ENCODE measurements at places on chromosomes 11 and 22.
A peak's percentile ranks its signal among the peaks of the same experiment; 100 is the strongest.

- no peak for DNase-seq
Measured at GRCh38 chr11:122750049-122750448, 88.3 kb upstream of the CRTAM start.

- no peak for DNase-seq
Measured at GRCh38 chr11:119144825-119145486, 3.9 kb upstream of the ABCG4 start.

DNA sequence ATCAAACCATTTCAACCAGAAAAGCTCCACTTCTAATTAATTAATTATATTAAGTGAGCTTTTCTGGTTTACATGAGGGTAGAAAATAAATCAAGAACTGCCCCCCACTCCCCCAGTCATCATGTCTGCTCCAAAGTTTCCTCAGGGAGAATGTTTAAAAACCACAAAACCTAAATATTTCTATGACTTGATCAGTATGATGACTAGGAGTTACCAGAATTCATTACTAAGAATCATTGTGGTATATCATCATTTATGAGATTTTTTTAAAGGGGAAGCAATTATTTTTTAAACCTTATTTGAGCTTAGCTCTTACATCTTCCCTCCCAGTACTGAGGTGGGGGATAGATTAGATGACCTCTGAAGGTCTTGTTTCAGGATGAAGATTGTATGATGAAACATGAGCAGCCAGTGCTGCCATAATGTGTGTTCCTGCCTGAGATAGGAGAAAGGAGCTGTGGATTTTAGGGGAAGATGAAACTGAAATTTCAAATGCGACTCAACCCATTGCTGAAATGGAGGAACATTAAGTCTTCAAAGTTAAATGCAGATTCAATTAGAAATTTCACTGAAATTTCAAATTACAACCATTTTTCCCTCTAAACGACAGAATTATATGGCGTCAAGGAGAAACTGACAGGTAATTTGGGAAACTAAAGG lies 401.3 kb upstream of the CADM1 start:
- no peak for DNase-seq

- DNase-seq, result no peak
Measured at GRCh38 chr11:64498136-64498535, 92.9 kb upstream of the SLC22A12 start.

- no peak for DNase-seq
Measured at GRCh38 chr11:101955278-101955677, 39.0 kb upstream of the ANGPTL5 start.

DNA sequence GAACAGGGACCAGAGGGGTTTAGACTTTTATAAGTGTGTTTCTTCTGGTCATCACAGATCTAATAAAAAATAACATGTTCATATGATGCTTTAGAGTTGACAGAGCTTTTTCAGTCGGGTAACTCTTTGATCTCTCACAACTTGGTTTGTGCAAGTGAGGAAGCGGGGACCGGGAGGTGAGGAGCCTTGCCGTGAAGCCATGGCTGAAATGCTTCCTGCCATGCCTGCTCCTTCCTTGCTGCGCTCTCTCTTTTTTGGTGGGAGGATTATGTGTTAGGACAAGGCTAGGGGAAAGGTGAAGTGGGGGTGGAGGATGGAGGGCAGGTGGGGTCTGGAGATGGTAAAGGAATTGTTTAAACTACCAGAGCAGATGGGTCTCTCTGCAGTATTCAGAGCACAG lies 23.8 kb downstream of the TEAD1 start:
- DNase-seq, result no peak

DNA sequence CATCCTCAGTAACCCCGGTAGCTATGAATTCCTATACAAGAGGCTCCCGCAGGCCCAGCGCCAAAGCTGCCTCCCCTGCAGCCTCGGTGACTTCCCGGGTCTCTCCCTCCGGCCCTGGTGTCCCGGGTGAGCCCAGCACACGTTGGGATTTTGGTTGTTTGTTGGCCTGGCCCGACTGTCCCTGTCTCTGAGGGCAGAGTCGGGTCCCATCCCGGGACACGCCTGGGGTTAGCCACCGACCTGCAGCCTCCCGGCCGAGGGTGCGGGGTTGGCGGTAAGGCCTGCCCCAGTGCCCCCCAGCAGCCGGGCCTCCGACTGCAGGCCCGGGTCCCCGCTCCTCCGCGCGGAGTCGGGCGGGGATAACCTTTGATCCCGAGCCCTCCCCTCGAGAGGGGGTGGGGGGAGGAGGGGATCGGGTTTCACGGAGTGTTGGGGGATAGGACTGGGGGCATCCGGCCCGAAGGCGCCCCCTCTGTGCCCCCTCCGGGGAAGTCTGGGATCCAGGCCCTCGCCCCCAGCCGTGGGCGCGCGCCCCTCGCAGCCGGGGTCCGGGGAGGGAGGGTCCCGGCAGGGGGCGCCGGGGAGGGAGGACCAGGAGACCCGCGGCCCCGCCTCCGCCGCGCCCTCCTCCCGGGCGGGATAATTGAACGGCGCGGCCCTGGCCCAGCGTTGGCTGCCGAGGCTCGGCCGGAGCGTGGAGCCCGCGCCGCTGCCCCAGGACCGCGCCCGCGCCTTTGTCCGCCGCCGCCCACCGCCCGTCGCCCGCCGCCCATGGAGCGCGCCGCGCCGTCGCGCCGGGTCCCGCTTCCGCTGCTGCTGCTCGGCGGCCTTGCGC lies at the start of gene FBLN1:
Gene FBLN1, plus strand, starts transcription at position 669 of the 835 bp plus-strand sequence. Its CDS starts 103 bp downstream, at position 772.
- DNase-seq, result no peak

DNA sequence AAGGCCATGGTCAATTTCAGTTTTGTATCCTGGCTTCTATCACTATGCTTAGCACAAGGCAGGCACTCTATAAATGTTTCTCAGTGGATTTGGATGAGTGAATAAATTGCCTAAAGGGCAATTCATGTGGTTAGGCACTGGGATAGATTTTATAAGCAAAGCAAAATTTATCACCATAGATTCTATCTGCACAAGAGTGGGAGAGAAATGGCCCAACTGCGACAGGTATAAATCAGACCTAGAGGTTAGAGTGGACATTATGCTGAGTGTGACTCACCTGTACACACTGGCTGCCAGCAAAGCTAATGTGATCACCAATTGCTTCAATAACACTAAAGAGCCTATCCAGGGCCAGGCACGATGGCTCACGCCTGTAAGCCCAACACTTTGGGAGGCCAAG lies 514.0 kb downstream of the BUD13 start:
- no peak for DNase-seq

- DNase-seq, result no peak
Measured at GRCh38 chr11:63869683-63870082, 30.8 kb downstream of the MARK2 start.

DNA sequence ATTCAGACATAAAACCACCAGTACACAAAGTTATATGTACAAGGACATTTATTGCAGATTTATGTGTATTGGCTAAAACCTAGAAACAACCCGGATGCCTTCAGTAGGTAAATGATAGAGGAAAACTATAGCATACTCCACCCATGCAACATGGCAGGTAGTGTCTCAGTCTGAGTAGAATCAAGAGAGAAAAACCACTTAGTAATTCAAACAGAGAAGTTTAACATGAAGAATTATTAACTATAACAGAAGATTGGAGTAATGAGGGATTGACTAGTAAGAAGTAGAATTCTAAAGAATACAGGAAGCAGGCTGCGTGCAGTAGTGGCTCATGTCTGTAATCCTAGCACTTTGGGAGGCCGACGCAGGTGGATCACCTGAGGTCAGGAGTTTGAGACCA lies 16.2 kb upstream of the SPTY2D1 start:
- no peak for DNase-seq

GRCh38 chr22:25970999-25971811 lies 198.1 kb upstream of the SEZ6L start:
- no peak for DNase-seq

- DNase-seq, result peak; percentile 24
Measured at GRCh38 chr11:73350908-73351636, 25.1 kb upstream of the RELT start.

DNA sequence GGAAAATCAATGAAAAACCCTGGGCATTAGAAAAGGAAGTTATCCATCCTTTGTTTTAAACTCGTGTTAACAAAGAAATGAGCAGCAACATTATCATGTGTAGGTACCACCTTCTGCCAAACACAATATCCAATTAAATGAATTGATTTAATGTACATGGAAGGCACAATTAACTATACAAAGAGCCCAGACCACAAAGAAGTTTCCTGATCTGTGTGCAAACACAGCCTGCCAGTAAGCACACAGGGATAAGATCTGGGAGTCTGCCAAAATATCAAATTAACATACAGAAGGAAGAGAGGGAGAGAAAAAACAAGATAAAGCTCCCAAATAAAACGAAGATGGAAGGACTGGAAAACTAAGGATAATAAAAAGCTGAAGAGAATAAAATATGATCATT lies 54.1 kb upstream of the SLC25A1 start:
- DNase-seq, result no peak

- DNase-seq, result no peak
Measured at GRCh38 chr22:37681001-37681424, 5.1 kb upstream of the NOL12 start.

- DNase-seq, result no peak
Measured at GRCh38 chr11:37370817-37371216, 772.8 kb upstream of the RAG2 start.

- DNase-seq, result no peak
Measured at GRCh38 chr11:111455291-111456085, 56.7 kb downstream of the BTG4 start.

DNA sequence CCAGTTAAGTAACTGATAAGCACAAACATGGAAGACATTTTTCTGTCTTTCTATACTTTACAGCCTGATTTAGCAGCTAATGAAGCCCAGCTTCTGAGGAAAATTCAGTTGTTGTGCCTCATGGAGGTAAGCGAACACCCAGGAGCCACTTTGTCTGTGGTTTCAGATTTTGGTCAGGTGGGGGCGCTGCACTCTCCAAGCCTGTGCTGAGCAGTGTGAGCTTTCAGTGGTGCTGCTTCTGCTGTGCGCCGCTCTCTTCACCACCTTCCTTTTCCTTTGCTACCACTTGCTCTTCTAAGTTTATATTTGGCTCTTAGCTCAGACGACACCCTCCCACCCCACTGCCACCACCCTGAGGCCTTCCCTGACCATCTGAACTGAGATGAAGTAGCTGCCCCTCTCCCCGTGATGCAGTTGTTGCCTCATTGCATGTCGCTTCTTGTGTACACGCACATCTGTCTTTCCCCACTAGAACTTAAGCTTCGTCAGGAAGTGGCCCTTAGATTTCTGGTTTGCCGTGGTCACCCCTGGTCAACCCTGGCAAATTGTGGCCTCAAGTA lies 14.0 kb downstream of the PSMD13 start:
- DNase-seq, result peak; percentile 55

GRCh38 chr11:100740440-100740839 lies 53.4 kb downstream of the ARHGAP42 start:
- DNase-seq, result no peak

GRCh38 chr11:44597358-44598012 lies 32.0 kb downstream of the CD82 start:
- no peak for DNase-seq

- DNase-seq, result no peak
Measured at GRCh38 chr11:24131698-24132097, 365.2 kb upstream of the LUZP2 start.

DNA sequence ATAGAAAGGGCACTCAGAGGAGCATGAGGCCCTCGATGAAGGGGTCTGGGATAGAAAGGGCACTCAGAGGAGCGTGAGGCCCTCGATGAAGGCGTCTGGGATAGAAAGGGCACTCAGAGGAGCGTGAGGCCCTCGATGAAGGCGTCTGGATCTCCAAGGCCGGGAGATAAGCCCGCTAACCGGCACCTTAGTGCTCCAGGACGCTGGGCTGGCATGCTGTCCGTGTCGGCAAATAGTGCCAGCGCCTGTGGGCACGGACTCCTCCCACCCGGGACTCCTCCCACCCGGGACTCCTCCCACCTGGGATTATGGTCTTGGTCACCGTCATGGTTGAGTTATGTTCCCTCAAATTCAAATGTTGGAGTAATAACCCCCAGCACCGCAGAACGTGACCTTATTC lies 725.3 kb downstream of the BRD1 start:
- DNase-seq, result no peak

GRCh38 chr11:91563176-91563575 lies 661.4 kb upstream of the FAT3 start:
- DNase-seq, result no peak

Measured in activated CD4-positive, CD25-positive, alpha-beta regulatory T cell treated with anti-CD3 and anti-CD28 coated beads, Interleukin-2, amount 50 U/mL, for 16 hours (primary cell).